H1 (cell line): ENCODE measurements at places on chromosomes 16 and 17. TPM values are rescaled to one million over a fixed set of nuclear protein-coding genes. Genes with fewer than 3 reads are reported as not detected.

The RAPGEFL1 gene
- total RNA-seq = 18.1 and 20.2 TPM in 2 replicates

The RAMP2 gene
- 12.0 and 13.4 TPM in 2 replicates for total RNA-seq

- DNase-seq = no peak
Observed at GRCh38 chr17:3030096-3030495, 33.3 kb downstream of the OR1D5 start.

- DNase-seq = no peak
Observed at GRCh38 chr17:4513113-4514032, 14.7 kb downstream of the SPNS2 start.

DNA sequence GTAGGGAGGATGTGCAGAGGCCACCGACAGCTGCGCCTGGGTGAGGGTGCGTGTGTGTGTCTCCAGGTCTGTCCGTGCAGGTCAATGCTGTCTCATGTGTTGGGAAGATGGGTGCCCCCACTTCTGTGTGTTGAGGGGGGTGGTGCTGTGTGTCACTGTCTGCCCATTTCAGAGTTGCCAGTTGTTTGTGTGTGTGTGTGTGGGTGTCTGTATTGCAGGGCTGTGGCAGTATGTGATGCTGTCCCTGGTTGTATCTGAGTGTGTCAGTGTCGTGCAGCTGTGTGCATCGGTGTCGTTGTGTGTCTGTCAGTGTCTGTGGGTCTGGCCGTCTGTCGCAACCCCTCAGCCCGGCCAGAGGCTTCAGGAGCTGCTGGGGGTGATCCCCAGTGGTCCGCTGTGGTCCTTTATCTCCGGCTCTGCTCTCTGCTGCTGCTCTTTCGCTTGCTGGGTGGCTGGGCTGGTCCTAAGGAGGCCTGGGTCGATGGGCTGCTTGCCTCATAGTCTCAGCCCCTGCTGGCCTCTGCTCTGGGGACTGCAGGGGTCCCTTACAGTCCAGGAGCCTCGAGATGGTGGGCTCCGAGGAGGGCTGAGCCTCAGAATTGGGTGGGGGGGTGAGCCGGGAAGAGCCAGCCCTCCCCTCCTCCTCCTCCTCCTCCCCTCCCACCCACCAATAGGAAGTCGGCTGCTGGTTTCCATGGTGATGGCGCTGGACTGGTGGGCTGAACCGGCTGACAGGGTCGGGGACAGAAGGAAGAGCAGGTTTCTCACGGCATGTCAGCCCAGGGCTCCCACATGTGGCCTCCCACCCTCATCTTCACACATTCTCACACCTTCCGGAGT lies at the start of gene TSPOAP1:
Gene TSPOAP1 (minus strand): TSS at position 601 of the 840 bp plus-strand sequence. CDS start 875 bp downstream, outside the sequence.
- no peak for DNase-seq

The SLFN5 gene
- total RNA-seq = 2.6 and 3.0 TPM in 2 replicates

DNA sequence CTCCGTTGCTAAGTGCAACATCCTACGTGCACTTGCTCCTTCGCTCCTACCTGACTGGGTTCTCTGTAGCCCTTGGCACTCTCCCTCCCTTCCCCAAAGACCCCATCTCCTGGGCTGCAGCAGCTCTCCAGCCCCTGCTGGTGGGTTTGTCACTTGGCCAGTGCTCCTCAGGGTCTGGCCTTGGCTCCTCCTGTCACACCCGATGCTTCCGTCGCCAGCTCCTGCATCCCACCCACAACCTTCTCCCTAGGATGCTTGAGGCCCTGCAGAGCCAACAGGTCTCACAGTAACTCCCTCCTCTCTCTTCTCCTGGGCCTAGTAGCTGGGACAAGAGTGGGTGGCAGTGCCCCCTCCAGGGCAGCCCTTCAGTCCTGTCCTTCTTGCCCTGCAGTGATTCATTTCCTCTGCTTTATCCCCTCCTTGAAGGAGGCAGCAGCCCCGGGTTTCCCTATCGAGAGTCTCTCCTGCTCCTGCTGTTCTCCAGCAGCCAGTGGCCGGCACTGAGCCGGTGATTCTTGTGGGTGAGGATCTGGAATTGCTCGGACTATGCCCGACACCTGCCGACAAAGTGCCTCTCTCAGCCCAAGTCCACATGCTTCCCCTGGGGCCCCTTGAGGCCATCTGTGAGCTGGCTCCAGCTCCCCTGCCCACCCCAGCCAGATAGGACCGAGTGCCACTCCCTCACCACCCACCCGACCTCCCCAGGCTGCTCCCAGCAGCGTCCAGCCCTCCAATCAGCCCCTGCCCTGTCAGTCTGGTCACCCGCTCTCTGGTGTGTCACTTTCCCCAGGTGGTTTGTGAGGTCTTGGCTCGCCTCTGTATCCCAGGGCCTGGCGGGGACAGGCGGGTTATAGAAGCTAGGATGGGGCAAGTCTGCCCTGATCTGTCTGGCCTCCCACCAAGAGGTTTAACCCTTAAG lies 3.8 kb downstream of the LITAFD start:
- no peak for DNase-seq

- DNase-seq = no peak
Observed at GRCh38 chr16:81723098-81723723, 55.9 kb upstream of the PLCG2 start.

The HS3ST3A1 gene
- total RNA-seq = 5.4 and 6.6 TPM in 2 replicates

The SLC47A1 gene
- total RNA-seq = 1.5 and 2.2 TPM in 2 replicates

- no peak for DNase-seq
Observed at GRCh38 chr17:82238472-82239201, 9.8 kb downstream of the SLC16A3 start.

DNA sequence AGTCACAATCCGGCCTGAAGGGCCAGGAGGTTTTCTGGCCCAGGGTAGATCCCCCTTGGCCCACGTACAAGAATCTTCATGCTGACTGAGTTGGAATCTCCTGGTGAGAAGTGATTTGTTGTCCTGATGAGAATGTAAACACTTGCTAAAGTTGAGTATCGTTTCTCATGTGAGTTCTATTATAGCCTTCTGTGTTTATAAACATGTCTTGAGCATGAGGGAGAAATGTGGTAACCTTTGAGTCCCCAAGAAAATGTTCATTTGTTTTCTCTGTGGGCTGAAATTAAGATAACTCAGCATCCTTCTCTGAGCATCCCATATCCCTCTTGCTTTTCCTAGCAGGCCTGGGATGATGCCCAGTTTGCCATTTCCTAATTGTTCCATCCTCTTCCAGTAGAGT lies 204.8 kb downstream of the FTO start:
- no peak for DNase-seq

DNA sequence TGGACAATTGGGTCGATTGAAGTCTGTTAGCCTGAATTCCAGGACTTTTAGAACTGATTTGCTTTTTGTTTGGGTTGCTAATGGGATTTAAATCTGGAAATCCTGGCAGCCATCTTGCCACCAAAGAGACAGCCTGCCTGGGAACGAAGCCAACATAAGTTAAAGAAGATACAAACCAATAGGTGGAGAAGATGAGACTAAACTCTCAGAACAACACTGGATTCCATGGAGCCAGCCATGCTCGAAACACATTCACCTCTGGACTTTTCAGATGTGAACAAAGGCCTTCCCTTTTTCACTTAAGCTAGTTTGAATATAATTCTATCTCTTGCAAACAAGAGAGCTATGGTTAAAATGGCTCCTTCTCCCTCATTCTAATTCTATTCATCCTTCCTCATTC lies 135.9 kb downstream of the TOX3 start:
- no peak for DNase-seq

DNA sequence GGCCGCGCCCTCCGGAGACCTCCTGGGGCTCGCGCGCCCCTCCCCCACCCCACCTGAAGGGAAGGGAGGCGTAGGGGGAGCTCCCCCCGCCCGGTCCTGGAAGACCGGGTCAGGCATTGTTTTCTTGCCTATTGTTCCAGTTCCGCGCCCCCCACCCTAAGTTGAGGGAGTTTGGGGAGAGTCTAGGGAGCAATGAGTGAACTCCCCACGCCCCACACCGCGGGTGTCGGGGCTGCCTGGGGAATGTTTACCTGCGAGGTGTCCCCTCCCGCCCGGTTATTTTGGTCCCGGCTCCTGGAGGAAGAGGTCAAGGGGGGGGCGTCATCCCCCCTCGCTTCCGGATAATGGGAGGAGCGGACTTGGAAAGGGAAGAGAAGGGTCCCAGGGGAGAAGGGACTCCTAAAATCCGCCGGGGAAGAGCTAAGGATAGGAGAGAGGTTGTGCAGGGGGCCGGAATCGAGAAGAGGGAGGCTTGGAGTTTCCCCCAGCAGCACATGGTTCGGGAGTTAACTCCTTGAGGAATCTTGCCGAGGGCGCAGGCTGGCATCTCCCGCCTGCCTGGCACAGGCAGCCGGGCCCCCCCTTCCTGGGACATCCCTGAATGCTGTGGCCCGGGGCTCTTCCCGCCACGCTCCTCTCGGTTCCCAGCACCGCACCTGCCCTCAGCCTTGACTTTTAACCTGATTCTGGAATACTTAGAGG lies 881 bp downstream of the MLLT6 start:
- DNase-seq = no peak

GRCh38 chr17:9074131-9074530 lies 52.8 kb downstream of the NTN1 start:
- DNase-seq = no peak

DNA sequence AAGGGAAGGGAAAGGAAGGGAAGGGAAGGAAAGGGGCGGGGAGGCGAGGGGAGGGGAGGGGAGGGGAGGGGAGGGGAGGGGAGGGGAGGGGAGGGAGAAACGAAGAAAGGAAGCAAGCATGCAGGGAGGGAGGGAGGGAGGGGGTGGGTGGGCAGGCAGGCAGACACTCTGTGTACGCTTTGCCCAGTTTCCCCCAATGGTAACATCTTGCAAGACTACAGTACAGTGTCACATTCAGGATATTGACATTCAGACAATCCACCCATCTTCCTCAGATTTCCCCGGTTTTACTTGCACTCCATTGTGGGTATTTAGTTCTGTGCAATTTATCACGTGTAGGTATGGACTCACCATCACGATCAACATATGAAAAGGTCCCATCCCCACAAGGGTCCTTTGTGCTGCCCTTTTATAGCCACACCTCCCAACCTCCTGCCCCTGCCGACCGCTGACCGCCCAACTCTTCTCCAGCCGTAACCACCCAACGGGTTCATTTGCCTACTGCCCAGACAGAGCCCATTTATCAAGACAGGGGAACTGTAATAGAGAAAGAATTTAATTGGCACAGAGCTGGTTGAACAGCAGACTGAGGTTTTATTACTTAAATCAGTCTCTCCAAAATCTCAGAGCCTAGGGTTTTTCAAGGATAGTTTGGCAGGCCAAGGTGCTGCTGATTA lies 91.4 kb upstream of the FA2H start:
- peak; percentile 72 for DNase-seq

DNA sequence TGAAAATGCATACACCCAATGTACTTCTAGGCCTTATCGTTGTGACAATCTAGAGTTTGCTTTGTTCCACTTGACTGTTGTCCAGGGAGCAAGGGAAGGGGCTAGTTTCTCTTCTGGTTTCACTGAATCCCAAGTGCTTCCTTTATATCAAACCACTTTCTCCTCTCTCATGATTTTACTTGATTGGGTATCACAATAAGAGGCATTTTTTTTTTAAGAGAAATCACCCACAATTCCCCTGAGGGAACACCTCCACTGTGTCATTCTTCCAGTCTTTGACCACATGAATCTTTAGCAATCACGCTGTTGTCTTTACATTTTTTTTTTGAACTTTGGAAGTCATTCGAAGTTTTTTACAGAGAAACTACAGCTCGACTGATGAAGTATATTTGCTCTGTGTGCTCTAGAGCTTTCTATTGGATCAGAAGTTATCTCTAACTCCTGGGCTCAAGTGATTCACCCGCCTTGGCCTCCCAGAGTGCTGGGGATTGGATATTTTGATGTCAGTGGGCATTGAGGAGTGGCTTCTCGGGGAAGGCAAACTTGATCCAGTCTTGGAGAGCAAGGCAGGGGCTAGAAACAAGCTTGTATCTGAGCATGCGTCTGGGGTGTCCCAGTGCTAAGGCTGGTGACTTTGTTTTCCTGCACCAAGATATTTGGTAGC lies 3.0 kb downstream of the CDH1 start:
- no peak for DNase-seq

GRCh38 chr17:40025991-40026815 lies 11.0 kb downstream of the CSF3 start:
- no peak for DNase-seq

- DNase-seq = no peak
Observed at GRCh38 chr17:53227514-53227913, 595.2 kb upstream of the KIF2B start.

GRCh38 chr16:68190081-68190480 lies 45.8 kb downstream of the ESRP2 start:
- no peak for DNase-seq

- no peak for DNase-seq
Observed at GRCh38 chr17:38465391-38466345, 37.4 kb downstream of the ARHGAP23 start.

The GCGR gene
- total RNA-seq = 0.56 and 0.61 TPM in 2 replicates

The WRAP53 gene
- total RNA-seq = 29.3 and 30.1 TPM in 2 replicates

GRCh38 chr16:56923481-56924091 lies 8.4 kb upstream of the HERPUD1 start:
- no peak for DNase-seq

DNA sequence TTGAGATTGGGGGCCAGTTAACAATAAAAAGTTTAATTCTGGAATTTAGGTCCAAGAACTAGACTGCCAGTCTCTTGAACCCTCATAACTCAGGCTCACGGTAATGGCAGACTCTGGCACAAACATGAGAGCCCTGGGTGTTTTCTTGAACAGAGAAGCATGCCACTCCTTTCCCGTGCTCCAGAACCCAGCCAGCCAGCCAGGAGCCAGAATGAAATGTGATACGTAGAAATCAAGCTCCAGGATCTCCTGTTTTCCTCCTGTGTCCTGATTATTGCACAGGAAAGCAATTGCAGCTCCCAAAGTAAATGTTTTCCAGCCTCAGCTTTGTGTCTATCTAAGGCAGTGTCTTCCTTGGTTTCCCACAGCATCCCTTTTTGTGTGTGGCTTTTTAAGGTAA lies 46.2 kb upstream of the NOL11 start:
- no peak for DNase-seq

DNA sequence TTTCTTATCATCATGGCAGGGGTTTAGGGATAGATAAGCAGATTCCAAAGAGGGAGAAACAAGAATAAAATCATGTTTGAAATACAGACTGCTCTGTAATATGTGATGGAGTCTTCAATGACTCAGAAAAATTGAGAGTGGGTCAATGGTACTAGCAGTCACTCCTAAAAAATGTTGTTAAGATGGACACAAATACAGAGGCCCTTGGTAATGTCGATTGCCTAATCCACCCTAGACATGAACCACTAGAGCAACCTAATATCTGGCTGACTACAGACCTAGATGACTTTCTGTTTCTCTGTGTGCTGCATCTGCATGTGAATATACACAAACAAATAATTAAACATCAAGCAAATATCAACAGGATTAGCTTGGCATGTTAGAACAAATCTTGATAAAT lies 135.8 kb downstream of the CDH8 start:
- DNase-seq = no peak

- no peak for DNase-seq
Observed at GRCh38 chr16:80893686-80894085, 89.3 kb upstream of the CDYL2 start.

DNA sequence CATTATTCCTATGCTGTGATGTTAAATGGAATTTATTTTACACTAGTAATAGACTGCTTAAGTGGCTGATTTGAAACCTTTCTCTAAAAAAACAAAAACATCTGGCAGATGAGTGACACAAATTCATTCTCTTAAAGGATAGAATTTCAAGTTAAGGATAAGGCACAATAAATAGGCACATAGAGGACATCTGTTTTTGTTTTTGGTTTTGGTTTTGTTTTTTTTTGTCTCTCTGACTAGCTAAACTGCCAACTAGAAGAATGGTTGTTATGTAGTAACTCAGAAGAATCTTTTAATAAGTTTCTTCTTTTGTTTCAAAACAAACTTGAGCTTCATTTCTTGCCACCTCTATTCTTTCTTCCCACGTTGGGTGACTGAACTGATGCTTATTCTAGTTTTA lies 5.1 kb upstream of the VPS4A start:
- no peak for DNase-seq
